ENCODE measurements at places on chromosomes 5 and 9. TPM values are rescaled to one million over a fixed set of nuclear protein-coding genes. Genes with fewer than 3 reads are reported as not detected.

ACOT12 gene
- not detected for total RNA-seq

PIP5KL1 gene
- 0.36 TPM for total RNA-seq

BHMT gene
- not detected for total RNA-seq

TNC gene
- 2.0 TPM for total RNA-seq

IL3 gene
- not detected for total RNA-seq

GCNT4 gene
- total RNA-seq: 0.35 TPM

TCERG1 gene
- 51.9 TPM for total RNA-seq

GLDC gene
- total RNA-seq: 0.62 TPM

TRIM36 gene
- 16.9 TPM for total RNA-seq

ADRB2 gene
- total RNA-seq: 5.1 TPM

PCDH1 gene
- 0.42 TPM for total RNA-seq

CCNJL gene
- 2.4 TPM for total RNA-seq

TGFBI gene
- total RNA-seq: 1,068 TPM

Data from myocyte (in vitro differentiated cells).